Coronary artery (tissue), 2 donors: ENCODE measurements at places on chromosomes 5 and 9.

DNA sequence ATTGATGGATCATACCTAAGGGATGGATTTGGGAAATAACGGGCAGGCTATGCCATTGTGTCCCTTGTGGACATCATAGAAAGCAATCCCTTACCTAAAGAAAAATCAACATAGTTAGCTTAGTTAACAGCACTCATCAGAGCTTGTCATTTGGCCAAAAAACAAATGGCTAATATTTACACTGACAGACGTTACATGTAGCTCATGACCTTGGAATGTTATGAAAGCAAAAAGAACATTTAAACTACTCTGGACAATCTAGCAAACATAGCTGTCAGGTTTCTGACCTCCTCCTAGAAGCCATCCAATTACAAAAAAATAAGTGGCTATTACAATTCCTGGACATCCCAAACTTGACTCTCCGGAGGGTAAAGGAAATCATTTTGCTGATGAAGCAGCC is 23.8 kb downstream of the TMEM232 start:
- DNase-seq: no peak

DNA sequence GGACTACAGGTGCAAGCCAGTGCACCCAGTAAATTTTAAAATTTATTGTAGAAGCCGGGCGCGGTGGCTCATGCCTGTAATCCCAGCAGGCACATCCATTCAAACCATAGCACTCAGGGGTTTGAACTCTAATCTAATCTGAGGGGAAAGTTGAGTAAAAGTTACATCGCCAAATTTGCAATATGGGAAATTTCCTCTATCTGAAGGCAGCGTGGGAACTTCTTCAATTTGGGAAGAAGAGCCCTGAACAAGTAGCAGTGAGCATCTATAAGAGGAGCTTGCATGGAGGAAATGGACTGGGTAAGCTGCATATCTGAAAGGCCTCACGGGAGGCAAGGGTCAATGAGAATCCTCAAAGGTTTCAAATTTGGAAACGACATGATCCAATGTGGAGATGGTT is 2.7 kb upstream of the DNAJC25 start:
- no peak for DNase-seq

GRCh38 chr9:107351382-107352045 is 68.4 kb downstream of the RAD23B start:
- no peak for DNase-seq

DNA sequence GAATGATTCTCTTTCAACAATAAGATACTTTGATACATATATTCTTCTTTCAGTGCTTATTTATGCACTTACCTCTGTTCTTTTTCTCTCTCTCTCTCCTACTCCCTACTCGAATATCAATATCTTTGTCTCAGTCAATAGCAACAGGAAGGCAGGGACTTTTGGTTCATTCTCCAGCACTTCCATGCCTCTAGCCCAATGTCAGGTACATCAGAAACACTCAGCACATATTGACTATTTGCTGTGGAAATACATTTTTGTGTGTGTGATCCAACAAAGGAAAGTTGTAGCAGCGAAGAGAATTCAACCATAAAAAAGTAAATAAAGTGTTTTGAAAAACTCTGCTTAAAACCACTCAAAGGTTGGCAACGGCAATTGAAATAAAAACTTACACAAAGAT is 12.6 kb downstream of the DIRAS2 start:
- DNase-seq: no peak

DNA sequence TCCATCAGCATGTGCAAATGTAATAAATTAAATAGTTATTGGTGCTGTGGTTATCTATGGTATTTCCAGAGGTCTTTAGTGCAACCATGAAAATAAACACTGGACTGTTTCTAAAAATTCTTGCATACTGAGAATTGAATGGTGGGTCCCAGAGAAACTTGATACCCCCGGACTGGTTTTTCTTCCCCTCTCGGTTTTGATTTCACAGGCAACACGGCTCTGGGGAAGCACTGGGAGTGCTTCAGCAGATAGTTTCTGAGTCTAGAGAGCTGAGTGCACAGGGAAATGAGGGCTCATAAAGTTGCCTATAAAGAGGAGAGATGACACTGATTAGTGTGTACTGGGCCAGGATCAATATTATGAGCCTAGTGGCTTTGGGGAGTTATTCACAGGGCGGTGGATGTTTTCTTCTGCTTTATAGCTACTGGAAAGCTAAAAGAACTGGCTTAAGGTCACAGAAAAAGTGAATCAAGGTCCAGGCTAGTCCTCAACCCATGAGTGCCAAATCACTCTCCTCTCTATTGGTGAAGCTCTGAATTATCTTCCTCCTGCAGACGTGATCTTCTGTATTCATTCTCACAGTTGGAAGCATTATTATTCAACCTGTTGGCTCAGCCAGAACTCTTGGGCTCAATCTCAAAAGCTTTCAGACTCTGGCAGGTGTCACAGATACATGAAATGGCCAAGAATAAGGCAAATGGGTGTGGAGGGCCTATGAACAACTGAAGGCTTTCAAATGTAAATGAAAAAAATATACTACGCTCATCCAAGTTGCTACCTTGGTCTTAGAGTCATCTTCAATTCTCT is 170.2 kb upstream of the HMHB1 start:
- DNase-seq: no peak

- no peak for DNase-seq
Observed at GRCh38 chr9:110148384-110148783, 59.6 kb downstream of the C9orf152 start.

- DNase-seq: no peak
Observed at GRCh38 chr5:170296036-170296934, 1.3 kb downstream of the LCP2 start.

GRCh38 chr5:125874717-125875116 is 548.5 kb upstream of the GRAMD2B start:
- no peak for DNase-seq

GRCh38 chr5:157703736-157704135 is 27.5 kb upstream of the THG1L start:
- no peak for DNase-seq

DNA sequence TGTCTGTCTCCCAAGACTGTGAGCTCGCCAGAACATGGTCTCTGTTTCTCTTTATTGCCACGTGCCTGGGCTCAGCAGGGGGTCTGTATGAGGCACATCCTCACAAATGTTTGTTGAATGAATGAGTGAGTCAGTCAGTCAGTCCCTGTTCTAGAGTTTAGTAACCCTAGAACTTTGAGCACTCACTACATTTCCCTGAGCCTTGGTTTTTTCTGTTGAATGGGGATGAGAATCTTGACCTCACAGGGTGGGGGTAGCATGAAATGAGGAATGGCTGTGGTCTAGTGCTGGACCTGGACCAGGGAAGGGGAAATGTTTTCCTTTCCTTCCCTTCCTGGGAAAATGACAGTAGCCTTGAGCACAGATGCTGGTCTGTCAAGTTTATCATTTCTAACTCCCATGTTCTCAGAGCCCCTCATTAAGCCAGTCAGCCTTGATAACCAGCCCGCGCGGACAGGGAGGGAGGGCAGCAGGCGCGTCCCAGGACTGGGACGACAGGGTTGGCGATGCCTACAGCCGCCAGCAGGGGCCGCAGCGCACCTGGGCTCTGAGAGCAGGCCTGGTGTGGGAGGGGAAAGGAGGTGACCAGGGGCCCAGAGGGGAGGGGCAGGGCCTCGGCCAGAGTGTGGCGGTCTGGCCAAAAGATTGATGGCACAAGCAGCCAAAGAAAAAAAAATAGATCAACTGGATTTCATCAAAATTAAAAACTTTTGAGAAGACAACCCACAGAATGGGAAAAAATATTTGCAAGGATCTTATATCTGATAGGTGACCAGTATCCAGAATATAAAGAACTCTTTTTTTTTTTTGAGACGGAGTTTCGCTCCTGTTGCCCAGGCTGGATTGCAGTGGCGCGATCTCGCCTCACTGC is 24.1 kb upstream of the WNK2 start:
- DNase-seq: no peak

DNA sequence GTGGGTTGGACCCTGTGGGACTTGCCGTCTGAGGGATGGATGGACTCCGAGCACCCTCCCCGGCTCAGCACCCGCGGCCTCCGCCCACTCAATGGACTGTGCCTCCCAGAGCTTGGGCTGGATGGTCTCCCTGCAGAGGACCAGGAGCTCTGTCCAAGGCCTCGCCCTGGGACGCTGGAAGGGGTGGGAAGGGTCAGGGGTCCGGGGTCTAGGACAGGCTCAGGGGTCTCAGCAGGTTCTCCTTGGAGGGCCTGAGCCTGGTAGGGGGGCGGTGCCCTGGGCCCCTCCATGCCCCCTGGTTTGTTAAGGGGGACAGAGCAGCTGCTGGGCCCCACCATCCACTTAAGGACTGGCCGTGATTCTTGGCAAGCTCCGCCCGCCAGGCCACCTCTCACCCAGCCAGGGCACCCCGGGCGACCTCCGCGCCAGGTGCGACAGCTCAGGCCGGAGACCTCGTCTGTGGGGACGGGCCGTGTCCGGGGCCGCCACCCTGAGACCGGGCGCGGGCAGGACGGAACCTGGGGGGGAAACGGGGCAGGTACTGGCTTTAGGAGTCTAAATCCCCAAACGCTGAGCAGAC is 29.2 kb downstream of the EXOC3 start:
- DNase-seq: no peak

- DNase-seq: no peak
Observed at GRCh38 chr5:112087222-112087621, 330.2 kb upstream of the NREP start.

DNA sequence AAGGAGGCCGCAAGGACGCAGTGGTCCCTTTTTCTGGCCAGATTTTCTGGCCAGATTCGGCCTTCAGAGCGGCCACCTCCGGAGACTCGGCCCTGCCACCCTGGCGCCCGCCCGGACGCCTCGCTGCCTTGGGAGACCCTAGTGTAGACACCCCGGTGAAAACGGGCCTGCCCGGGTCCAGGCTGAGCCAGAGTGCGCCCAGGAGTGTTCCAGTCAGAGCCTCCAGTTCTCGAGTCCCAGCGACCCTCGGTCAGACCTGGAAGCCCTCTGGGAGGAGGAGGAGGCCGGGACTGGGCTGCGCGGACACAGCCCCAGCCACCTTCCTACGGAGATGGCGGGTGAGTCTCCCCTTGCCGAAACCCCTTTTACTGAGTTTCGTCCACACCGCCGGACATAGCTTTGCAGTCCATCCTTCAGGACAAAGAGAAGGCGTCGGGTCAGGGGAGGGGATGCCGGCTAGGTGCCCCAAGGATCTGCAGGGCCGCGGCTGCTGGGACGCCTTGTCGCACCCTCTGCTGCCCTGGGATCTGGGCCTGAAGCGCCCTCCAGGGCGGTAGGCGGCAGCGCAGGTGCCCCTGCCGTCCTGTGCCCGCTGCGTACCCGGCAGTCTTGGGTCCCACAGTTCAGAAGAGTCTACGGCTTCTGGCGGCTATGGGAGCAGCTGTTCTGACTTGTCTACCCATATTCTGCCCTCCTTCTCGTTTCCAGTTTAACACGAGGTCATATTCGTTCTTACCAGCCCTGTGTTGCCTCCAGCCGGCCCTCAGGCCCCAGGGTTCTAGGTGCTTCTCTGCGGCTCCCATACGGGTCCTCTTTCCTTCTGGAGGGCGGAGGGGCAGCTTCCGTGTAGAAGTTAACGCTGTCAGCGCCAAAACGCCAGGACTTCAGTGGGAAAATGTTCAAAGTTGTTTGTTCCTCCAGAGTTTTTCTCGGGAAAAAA is 1771.7 kb upstream of the CDH9 start:
- no peak for DNase-seq

- DNase-seq: no peak
Observed at GRCh38 chr9:126957687-126958053, 43.1 kb downstream of the RALGPS1 start.

GRCh38 chr5:175826980-175827379 is 44.4 kb upstream of the CPLX2 start:
- no peak for DNase-seq
